ENCODE measurements at places on chromosomes 2 and 18.
A peak's percentile ranks its signal among the peaks of the same experiment; 100 is the strongest.

GRCh38 chr18:44859751-44860439 is 179.2 kb downstream of the SETBP1 start:
- DNase-seq = no peak

- no peak for DNase-seq
Observed at GRCh38 chr2:195514365-195514764, 142.7 kb upstream of the SLC39A10 start.

- DNase-seq = no peak
Observed at GRCh38 chr2:64298161-64298560, 153.9 kb upstream of the PELI1 start.

DNA sequence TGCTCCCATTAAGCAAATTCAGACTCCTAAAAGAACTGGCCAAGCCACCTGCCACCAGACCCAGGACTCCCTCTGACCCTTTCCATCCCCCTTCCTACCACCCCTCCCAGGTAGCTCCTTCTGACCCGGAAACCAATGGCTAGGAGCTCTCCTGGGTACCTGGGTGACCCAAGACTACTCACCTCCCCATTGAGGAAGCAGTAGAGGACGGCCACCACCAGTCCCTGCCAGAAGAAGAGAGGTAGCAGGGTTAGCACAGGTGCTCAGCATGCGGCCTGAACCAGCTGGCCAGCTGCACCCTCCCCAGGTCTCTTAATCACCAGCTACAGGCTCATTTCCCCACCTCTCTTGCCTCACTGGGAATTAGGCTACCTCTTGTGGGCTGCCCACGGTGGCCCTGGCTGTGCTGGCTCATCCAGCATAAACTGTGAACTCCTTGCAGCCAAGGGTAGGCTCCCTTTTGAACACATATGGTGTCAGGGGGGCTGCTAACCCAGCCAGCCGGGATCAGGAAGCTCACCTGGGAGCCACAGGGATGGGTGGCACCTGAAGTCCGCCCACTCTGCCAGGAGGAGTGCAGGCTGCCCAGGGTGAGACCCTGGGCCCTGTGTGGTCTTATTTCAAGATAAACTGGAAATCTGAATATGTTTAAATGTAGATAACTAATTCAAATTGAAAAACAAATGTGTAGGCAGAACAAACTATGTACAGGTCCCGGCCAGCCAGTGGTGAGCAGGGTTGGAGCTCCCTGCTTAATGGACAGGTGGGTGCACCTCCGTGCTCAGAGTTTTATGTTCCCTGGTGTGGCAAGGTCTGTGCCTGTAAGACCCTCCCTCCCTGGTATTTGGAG is 9.9 kb downstream of the TMEM37 start:
- no peak for DNase-seq

DNA sequence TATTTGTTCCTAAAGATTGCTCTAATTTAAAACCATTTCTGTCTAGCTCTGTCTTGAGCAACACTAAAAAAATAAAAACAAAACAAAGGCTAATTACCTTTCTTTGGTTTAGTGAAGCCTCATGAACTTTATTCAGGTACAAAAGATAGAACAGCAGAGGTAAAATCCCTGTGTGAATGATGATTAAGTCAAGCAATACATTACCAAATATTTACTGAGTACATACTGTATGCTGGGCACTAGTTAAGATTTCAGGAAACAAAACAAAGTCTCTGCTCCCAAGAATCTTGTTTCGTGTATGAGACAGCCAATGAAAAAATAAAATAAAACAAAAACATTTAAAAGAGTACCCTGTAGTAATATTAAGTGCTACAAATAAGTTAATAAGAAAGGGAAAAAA is 257.5 kb downstream of the RND3 start:
- no peak for DNase-seq

GRCh38 chr18:79952996-79953559 is 1.6 kb upstream of the SLC66A2 start:
- DNase-seq = no peak

GRCh38 chr2:157887946-157888345 is 11.8 kb upstream of the ACVR1 start:
- DNase-seq = no peak

DNA sequence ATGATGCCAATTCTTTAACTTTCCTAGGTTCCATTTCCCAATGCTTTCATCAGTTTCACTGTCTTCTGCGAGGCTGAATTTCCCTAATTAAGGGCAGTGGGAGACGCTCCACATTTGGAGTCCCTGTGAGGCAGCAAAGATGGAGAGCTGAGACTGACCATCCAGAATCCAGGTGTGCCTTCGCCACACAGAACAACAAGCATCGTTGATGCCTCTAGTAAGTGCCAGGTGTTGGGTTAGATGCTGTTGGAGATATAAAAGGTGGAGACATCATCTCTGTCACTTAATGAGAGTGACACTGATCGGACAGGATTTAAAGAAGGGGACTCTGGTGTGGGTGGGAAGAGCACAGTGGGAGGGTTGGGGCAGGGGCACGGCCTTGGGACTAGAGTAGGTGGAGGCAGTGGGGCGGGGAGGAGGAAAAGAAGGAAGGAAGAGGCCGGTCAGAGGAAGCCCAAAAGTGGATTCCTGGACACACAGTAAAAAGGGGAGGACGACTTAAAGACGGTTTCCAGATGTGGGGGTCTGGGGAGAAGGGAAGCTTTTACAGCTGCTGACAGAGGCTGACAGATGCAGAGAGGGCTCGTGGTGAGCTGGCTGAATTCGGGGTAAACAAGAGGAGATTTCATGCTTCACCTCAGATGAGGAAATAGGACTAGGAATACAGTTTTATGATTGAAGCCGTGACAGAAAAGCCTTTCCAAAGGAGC is 113.0 kb downstream of the BCL2 start:
- DNase-seq = no peak

DNA sequence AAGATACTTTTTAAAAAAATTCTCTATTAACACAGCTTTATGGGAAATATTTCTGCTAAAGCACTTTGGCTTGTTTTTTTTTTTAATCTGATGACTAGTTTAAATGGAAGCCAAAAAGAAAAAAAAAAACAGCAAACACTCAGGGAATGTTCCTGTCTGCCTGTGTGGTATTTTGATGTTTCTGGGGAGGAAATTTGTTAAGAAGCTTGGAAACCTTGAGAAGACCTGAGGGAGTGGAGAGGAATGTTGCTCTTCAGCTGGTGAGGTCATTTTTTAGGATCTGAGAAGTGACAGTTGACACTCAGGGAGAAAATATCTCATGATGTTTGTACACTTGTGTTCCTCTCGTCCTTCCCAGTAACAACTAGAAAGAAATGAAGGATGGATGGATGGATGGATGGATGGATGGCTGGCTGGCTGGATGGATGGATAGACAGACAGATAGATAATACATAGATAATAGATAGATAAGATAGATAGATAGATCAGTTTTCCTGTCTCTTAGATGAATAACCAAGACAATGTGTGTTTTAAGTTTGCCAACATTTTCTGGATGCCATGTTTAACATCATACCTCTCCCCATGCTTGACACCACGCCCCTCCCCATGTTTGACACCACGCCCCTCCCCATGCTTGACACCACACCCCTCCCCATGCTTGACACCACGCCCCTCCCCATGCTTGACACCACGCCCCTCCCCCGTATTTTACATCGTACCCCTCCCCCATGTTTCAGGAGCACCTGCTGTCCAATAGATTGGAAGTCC is 84.8 kb downstream of the CTIF start:
- DNase-seq = peak; percentile 32

DNA sequence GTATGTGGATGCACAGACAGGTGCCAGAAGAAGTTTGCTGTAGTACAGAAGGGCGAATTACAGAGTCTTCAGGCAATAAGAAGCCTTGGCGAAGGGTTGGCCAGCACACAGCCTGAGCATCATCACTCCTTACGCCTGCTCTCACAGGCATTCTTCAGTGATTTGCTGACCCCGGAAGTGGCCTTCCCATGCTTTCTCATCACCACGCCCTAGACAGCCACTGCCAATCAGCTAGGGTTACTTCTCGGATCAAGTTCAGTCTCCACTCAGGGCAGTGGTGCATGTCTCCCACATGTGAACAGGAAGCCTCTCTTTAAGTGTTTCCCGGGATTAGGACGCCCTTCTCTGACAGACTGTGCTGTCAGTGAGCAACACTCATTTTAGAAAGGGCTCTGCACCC is 81.8 kb downstream of the C1QL2 start:
- DNase-seq = no peak

GRCh38 chr18:32337821-32338220 is 132.9 kb downstream of the GAREM1 start:
- no peak for DNase-seq

- no peak for DNase-seq
Observed at GRCh38 chr2:163733956-163734355, 1.9 kb downstream of the FIGN start.

GRCh38 chr2:241760301-241760771 is 16.3 kb upstream of the GAL3ST2 start:
- no peak for DNase-seq

- DNase-seq = no peak
Observed at GRCh38 chr2:235088496-235088921, 136.7 kb downstream of the SH3BP4 start.

DNA sequence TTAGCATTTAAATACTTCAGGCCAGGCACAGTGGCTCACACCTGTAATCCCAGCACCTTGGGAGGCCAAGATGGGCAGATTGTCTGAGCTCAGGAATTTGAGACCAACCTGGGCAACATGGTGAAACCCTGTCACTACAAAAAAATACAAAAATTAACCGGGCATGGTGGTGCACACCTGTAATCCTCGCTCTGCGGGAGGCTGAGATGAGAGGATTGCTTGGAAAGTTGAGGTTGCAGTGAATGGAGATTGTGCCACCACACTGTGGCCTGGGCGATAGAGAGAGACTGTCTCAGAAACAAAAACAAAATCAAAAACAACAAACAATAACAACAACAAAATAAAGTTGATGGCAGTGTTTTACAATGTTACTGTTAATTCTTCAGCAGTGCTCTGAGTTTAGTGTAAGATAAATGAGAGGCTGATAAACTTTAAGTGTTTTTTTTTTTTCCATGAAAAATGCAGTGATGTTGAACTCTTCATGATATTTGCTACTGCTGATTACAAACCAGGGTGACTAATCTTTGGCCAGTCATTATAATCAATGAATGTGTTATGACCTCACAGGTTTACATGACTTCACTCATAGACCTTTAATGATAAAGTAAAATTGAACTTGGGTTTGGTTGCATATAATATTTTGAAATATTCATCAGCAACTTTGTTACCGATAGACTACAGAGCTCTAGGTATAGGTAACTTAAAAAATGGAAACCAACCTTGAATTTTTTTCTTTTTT is 2.5 kb downstream of the ITGAV start:
- DNase-seq = no peak

- DNase-seq = no peak
Observed at GRCh38 chr2:98043101-98043500, 43.9 kb upstream of the VWA3B start.

DNA sequence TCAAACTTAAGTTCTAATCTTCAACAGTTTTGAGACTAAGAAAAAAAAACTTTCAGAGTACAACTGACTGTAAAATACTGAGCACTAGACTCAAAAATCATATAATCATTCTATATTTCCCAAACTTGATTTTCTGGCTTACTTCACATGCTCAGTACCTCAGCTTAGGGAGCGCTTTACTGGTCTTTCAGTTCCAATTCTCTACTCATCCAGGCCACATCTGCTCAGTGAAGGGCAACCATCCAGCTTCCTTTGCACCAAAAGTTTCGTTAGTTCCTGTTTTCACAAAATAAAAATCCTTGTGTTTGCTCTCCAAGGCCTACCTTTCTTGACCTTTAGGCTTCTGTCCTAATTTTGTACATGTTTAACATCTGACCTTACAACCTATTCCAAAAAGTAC is 287.6 kb upstream of the LRRTM1 start:
- DNase-seq = no peak

- DNase-seq = no peak
Observed at GRCh38 chr2:39725401-39725800, 53.7 kb downstream of the THUMPD2 start.

GRCh38 chr2:232097758-232098157 is 136.2 kb downstream of the DIS3L2 start:
- no peak for DNase-seq

- DNase-seq = no peak
Observed at GRCh38 chr2:183438541-183438940, 314.3 kb downstream of the NUP35 start.

DNA sequence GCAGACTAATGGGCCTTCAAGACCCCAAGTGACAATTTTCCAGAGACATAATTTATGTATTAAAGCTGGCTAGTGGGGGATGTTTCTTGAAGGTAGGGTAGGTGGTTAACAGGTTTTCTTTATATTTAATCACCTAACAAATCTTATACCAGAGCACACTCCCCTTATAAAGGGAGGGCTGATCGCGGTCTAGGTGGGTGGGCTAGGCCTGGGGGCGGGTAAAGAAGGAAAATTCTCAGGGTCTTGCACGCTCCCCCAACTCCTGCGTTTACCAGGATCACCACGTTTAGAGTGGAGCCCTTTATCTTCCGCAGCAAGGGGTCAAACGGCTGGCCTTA is 19.9 kb upstream of the CXXC1 start:
- no peak for DNase-seq

GRCh38 chr2:127623388-127624319 is 22.3 kb upstream of the GPR17 start:
- no peak for DNase-seq

DNA sequence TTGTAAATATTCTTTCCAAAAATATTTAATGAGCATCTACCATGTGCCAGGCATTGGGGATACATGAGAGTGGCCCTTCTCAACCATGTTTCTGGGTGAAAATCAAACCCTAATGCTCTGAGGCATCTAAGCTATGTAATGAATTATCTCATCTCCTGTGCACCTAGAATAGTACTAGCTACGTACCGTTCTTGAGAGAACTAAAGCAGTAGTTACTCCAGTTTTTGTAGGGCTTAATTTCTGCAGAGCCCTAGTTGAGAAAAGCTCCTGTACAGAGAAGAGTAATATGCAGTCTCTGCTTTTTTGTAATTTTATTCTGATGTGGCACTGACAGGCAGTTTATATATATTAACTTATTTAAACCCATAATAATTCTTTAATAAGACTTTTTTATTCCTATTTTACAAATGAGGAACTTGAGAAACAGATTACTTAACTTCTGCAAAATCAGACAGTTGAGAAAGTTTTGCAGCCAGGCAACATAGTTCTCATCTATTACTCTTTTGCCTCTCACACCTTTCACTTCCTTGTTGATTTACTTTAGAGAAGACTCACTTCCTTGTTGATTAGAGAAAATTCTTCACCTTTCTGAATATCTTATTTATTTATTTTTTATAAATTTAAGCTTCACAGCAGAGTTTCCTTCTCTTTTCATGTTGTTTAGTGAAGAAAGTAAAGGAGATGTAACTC is 3.1 kb downstream of the SPOPL start:
- DNase-seq = no peak

DNA sequence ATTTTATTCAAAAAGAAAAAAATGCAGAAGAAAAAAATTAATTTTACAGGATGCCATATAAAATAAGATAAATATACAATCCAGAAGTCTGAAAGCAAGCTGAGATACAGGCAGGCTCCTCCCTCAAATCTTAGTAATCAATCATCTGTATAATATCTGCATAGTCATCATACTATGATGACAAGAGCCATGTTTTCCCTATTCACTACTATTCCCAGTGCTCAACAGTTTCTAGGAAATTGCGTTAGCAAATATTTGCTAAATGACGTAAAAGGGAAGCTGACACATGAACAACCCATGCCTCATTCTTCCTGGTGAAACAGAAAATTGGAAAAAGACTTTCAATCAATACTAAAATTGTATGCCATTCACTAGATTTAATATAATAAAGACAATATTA is 793.2 kb downstream of the SUCLG1 start:
- DNase-seq = no peak

GRCh38 chr18:67475673-67476072 is 40.8 kb downstream of the DSEL start:
- no peak for DNase-seq

Measured in AG09319 (cell line).